ENCODE measurements at places on chromosomes 16 and 17. TPM values are rescaled to one million over a fixed set of nuclear protein-coding genes. Genes with fewer than 3 reads are reported as not detected.

Gene TP53
- total RNA-seq, result 47.5 TPM

Gene CTRB2
- not detected for total RNA-seq

Gene EMP2
- total RNA-seq, result 131 TPM

Gene RNF157
- 0.83 TPM for total RNA-seq

Gene LITAFD
- total RNA-seq, result not detected

Gene CDH1
- total RNA-seq, result 185 TPM

Gene SCN4A
- 1.5 TPM for total RNA-seq

Gene PCGF2
- total RNA-seq, result 7.5 TPM

Gene EXOC3L1
- total RNA-seq, result 2.1 TPM

Gene RAB26
- total RNA-seq, result 1.6 TPM

Gene ZFHX3
- 14.9 TPM for total RNA-seq

Gene PTX4
- total RNA-seq, result not detected

Gene ASB16
- total RNA-seq, result not detected

Gene EME2
- 7.6 TPM for total RNA-seq

Data from lower leg skin (tissue), 4 donors.